Activated CD8-positive, alpha-beta memory T cell treated with anti-CD3 and anti-CD28 coated beads for 1 hour (primary cell): ENCODE measurements at places on chromosomes 4 and X.

GRCh38 chrX:39850630-39851152 lies 247.1 kb downstream of the BCOR start:
- DNase-seq, result no peak

GRCh38 chrX:38262715-38263620 lies 42.3 kb upstream of the SRPX start:
- no peak for DNase-seq

DNA sequence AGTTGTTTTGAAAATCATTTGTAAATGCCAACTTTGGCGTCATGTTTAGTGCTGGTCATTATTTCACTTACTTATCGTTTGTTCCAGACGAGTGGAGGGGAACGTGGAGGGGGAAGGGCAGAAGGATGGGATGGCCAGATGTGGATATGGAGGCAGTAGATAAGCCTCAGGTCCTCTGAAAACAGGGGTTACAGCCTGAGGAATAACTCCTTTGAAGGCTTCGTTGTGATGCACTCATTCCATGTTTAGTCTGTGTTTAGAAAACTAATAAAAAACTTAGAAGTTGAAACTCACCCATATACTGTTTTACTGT lies 1.1 kb downstream of the MOB1B start:
- no peak for DNase-seq

DNA sequence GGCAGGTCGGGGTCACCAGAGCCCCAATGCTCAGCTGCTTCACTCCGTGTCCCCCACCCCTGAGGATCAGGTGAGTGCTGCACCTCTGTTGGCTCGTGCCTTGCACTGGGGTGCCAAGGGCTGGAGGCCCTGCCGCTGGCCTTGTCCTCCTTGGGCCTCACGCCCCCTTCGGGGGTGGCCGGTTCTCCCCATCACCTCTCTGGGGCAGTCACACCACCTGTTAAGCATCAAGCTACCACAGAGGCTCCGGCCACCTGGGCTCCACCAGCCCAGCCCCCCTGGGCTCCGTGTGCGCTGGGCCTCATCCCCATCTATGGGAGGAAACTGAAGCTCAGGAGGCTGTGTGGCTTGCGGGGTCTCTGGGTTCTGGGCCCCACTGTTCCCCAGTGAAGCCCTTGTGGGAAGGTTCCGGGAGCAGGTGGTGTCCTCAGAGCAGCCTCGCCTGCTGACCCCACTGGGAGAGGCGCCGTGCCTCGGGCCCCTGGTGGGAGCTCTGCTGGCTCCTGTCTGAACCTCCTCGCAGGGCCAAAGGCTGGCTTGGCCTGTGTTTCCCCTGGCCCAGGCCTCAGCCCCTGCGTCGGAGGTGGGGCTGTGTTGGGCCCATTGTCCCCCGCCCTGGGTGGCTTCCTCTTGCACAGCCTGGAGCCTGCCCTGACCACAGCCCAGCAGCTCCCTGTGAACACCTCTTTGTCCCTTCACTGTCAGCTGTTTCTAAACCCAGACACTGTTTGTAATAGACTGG lies 30.8 kb downstream of the DOK7 start:
- DNase-seq, result no peak

DNA sequence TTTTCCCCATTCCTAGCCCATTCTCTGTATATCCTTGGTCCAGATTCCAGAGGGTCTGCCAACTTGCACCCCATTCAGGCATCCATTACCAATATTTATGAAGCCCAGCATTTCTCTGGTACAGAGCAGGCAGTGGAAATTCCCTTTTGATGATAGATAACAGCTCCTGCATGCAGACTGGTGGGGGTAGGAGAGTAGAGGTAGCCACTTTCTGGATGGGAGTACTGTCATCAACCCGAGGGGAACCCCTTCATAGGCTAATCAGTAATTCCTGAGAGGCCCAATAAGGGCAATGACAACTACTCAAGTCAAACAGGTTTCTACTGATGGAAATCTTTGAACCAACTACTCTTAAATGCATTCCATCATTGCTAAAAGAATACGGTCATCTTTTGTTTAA lies 63.7 kb downstream of the COL25A1 start:
- no peak for DNase-seq
